ENCODE measurements at places on chromosomes 12 and 14.

DNA sequence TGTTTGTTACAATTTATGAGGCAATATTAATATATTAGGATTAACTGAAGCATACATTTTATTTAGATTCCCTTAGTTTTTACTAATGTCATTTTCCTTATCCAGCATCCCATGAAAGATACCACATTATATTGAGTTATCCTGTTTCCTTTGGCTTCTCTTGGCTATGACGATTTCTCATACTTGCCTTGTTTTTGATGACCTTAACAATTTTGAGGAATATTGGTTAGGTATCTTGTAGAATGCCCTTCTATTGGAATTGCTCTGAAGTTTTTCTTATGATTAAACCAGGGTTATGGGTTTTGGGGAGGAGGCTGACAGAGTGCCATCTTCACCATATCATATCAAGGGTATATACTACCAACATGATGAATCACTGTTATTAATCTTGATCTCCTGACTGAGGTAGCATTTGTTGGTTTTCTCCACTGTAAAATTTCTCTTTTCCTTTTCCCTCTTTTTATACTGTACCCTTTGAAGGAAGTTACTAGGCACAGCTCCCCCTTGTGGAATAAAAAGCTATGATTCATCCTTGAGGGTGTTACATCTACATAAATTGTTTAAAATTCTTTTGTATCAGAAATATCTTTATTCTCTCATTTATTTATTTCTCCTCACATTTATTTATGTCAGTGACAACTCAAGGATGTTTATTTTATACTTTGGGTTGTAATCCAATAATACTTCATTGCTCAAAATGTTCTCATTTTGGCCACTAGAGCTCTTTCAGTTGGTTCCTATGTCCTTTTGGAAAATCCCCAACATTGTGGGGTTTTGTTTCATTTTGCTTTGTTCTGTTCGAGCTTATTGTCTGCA, 239.0 kb downstream of the SLC16A7 start:
- H3K36me3 ChIP-seq = no peaks in the 10 kb centered on the region
- H3K4me1 ChIP-seq = no peaks in the 10 kb centered on the region

- DNase-seq = no peak
- H3K4me3 ChIP-seq = no peak overlapping the region
- no peak overlapping the region for H3K27ac ChIP-seq
- no peaks in the 10 kb centered on the region for H3K36me3 ChIP-seq
Observed at GRCh38 chr12:65465766-65466547, 187.5 kb downstream of the MSRB3 start.

DNA sequence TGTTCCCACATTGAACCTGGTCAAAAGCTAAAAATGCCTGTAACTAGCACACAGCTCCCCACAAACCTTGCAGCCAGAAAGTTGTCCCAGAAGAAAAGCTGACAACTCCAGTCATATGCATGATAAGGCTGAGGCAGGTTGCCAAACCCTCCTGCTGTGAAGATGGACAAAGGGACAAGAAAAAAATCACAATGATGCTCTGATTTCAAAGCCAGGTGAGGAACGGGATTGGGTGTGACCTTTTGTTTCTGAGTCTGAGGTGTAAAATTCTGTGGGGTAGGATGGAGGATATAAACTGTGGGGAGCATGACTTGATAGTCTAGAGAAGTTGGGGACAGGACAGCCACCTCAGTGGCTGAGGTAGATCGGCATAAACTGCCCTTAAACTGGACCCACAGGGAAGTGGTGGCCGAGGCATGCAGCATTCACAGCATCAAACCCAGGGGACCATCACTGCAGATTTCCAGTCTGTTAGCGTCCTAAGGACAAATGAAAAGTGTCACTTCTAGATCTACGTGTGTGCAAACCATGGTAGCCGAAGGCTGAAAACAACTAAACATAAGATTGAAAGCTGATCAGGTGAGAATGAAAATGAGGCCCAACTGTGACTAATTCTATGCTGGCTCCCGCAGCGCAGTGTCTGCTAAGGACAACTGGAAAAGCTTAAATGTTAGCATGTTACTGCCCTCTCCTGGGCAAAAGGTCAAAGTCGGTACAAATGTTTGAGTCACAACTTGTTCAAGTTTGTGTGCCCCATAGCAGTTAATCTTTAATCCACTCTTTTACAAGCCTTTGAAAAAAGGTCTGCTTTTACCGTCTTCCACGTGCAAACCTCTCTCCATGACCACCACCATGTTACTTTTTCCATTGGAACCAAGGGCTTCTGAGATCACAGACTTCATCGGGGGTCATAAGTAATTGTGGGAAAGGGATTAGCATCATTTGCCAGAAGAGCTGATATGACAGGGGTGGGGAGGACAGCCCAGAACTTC, 39.8 kb downstream of the GRIN2B start:
- H3K27ac ChIP-seq = no peak overlapping the region
- H3K27me3 ChIP-seq = no peaks in the 10 kb centered on the region
- H3K4me3 ChIP-seq = no peak overlapping the region
- no peaks in the 10 kb centered on the region for H3K4me1 ChIP-seq
- DNase-seq = no peak

GRCh38 chr12:51874486-51874885, 13.4 kb upstream of the ANKRD33 start:
- no peak overlapping the region for H3K4me3 ChIP-seq
- DNase-seq = no peak
- H3K27me3 ChIP-seq = no peaks in the 10 kb centered on the region
- no peaks in the 10 kb centered on the region for H3K36me3 ChIP-seq
- H3K27ac ChIP-seq = no peak overlapping the region
- no peaks in the 10 kb centered on the region for H3K4me1 ChIP-seq

DNA sequence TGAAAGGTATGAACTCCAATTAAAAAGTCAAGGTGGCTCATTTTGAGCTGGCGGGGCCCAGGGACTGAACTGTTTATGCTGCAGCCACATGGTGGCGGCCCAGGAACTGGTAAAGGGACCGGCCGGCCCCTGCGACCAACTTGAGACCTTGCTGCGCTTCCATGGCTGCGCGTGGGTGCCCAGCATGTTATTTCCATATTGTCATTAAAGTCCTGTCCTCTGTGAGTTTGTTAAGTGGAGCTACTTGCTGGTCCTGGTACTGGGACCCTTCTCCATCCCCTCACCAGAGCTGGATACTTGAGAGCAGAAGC, 62.3 kb downstream of the BEGAIN start:
- H3K27ac ChIP-seq = no peak overlapping the region
- DNase-seq = no peak
- H3K27me3 ChIP-seq = no peaks in the 10 kb centered on the region
- no peaks in the 10 kb centered on the region for H3K4me1 ChIP-seq
- peaks cover 4% of the 10 kb centered on the region for H3K36me3 ChIP-seq

DNA sequence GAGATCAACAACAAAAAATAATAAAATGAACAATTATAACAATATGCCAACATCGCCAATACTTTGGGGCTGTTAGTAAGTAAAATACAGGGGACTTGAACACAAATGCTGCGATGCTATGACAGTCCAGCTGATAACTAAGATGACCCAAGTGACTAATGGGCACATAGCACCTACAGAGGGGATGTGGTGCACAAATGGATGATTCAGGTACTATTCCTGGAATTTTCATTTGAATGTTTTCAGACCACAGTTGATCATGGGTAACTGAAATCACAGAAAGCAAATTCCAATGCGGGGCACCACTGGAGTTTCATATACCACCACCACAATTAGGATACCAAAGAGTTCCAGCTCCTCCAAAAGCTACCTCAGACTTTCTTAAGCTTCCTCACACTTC, 82.9 kb downstream of the RCOR1 start:
- H3K4me1 ChIP-seq = no peaks in the 10 kb centered on the region
- no peaks in the 10 kb centered on the region for H3K27me3 ChIP-seq
- DNase-seq = no peak

DNA sequence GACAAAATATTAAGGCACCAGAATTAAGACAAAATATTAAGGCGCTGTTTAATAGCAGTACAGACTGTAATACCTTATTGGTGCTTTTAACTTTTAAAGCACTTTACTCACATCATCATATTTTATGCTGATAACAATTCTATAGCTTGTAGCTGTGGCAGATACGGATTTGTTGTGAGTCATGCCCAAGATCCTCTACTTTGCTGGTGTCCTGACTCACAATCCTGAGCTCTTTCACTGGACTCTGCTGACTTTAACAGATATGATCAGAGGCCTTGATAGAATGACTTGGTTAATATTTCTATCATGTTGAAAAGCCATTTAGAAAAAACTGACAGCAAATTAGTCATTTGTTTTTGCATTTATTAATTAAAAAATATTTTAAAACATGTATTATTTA, 99.0 kb upstream of the PKP2 start:
- H3K4me3 ChIP-seq = no peak overlapping the region
- no peak for DNase-seq
- no peak overlapping the region for H3K27ac ChIP-seq

DNA sequence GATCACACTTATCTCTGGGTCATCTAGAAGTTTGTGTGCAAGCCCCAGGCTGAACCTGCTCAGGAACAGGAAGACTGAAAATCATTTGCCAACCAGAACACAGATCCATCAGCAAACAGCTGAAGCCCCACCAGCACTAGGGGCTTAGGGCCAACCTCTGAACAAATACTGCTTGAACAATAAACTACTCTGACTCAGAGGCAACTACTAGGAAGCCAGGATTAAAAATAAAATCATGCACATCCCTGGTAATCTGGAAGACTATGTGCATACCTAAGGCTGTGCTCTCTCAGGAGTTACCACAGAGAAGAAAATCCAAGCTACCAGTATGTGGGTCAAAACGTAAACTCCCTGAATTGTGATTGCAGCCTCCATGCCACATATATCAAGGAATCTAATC, 15.9 kb downstream of the GALNT8 start:
- H3K27ac ChIP-seq = no peak overlapping the region
- H3K36me3 ChIP-seq = no peaks in the 10 kb centered on the region
- no peaks in the 10 kb centered on the region for H3K4me1 ChIP-seq
- no peak overlapping the region for H3K4me3 ChIP-seq
- DNase-seq = no peak
- H3K27me3 ChIP-seq = no peaks in the 10 kb centered on the region

GRCh38 chr12:26251600-26251999, 56.2 kb downstream of the SSPN start:
- H3K36me3 ChIP-seq = no peaks in the 10 kb centered on the region
- no peaks in the 10 kb centered on the region for H3K27me3 ChIP-seq
- no peak overlapping the region for H3K4me3 ChIP-seq

GRCh38 chr14:31949709-31950108, 127.4 kb upstream of the ARHGAP5 start:
- no peak overlapping the region for H3K27ac ChIP-seq
- no peak overlapping the region for H3K4me3 ChIP-seq
- no peaks in the 10 kb centered on the region for H3K27me3 ChIP-seq
- no peaks in the 10 kb centered on the region for H3K36me3 ChIP-seq
- H3K4me1 ChIP-seq = peaks cover 13% of the 10 kb centered on the region

- DNase-seq = no peak
- no peaks in the 10 kb centered on the region for H3K27me3 ChIP-seq
- H3K4me1 ChIP-seq = no peaks in the 10 kb centered on the region
Observed at GRCh38 chr12:69619050-69619449, 8.3 kb upstream of the LRRC10 start.

- H3K27ac ChIP-seq = no peak overlapping the region
- no peak overlapping the region for H3K4me3 ChIP-seq
- DNase-seq = no peak
- H3K36me3 ChIP-seq = no peaks in the 10 kb centered on the region
- H3K4me1 ChIP-seq = no peaks in the 10 kb centered on the region
Observed at GRCh38 chr14:95218472-95219193, 61.3 kb upstream of the DICER1 start.

DNA sequence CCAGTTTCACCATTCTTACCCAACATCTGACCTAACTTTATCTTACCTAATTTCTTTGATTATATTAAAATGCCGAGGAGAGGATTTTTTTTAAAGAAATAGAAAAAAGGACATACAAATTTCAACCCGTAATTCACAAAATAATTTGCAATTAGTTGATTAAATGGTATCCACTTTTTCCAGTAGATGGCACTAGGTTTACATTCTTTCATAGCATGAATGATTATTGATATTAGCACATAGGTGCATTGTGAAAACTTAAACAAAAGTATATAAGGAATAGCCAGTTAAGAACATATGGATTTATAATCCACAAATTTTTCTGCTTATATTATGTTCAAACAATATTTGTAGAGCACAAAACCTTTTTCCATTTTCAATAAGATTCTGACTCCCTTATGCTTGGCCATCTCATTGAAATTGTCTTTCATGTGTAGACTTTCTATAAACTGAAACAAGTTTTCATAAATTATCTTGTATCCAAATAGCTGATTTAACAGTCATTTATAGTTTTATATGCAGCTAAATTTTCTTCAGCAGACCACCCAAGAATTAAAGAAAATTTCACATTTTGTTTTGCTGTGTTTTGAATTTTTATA, 35.3 kb downstream of the MSRB3 start:
- no peak for DNase-seq
- no peaks in the 10 kb centered on the region for H3K36me3 ChIP-seq
- H3K4me1 ChIP-seq = no peaks in the 10 kb centered on the region
- H3K27me3 ChIP-seq = no peaks in the 10 kb centered on the region
- no peak overlapping the region for H3K4me3 ChIP-seq
- H3K27ac ChIP-seq = no peak overlapping the region

DNA sequence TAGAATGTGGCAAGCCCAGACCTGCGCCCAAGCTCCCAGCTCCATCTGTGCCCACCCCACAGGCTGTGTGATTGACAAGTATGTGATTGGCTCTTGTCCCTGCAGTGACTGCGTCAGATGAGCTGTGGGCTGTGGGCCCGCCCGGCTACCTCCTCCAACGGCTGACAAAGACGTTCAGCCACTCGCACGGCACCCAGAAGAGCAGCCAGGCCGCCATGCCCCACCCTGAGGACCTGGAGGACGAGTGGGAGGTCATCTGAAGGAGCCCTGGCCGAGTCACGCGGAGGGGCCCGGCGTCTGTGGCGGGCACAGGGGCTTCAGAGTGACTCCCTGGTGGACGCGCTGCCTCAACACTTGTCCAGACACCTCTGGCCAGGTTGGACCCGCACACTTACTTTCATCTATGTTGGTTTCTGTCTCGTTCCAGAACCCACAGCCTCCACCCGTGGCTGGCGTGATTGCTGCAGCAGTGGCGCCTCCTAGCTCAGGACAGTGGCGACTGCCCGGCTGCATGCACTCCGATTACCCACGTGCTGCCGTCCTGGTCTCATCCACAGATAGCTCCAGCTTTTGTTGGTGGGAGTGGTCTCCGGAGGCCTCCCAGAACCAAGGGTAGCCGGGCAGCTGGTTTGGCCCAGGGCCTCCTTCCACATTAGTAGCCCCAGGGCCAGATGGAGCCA, 11.4 kb downstream of the ANKRD9 start:
- no peaks in the 10 kb centered on the region for H3K27me3 ChIP-seq
- no peak overlapping the region for H3K27ac ChIP-seq
- H3K4me3 ChIP-seq = no peak overlapping the region
- no peaks in the 10 kb centered on the region for H3K4me1 ChIP-seq
- peaks cover 6% of the 10 kb centered on the region for H3K36me3 ChIP-seq

DNA sequence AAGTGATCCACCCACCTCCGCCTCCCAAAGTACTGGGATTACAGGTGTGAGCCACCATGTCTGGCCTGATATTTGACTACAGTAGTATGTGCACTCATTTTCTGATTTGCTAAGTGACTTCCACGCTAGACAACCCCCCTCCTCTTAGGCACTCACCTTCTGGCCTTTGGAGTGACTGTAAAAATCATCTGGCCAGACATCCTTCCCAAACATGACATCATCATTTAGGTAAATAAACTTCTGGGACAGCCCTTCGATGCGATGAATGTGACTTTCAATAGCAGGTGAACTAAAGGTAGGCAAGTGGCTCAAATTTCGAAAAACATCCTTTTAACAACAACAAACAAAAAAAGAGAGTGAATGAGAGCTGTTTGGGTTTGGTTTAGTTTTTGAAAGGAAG, 30.6 kb upstream of the SYCP3 start:
- no peaks in the 10 kb centered on the region for H3K27me3 ChIP-seq
- H3K4me1 ChIP-seq = no peaks in the 10 kb centered on the region
- H3K4me3 ChIP-seq = no peak overlapping the region
- H3K27ac ChIP-seq = no peak overlapping the region
- H3K36me3 ChIP-seq = peaks cover 6% of the 10 kb centered on the region

- no peak for DNase-seq
- H3K27me3 ChIP-seq = no peaks in the 10 kb centered on the region
- no peaks in the 10 kb centered on the region for H3K4me1 ChIP-seq
Observed at GRCh38 chr12:68434391-68435298, 102.5 kb upstream of the MDM1 start.
